ENCODE measurements at places on chromosomes 16 and 17.

GRCh38 chr16:23504453-23505179 lies 5.7 kb downstream of the GGA2 start:
- DNase-seq, result peak; percentile 71

GRCh38 chr17:924711-925475 lies 54.7 kb downstream of the NXN start:
- no peak for DNase-seq

GRCh38 chr17:19729900-19730299 lies 13.5 kb upstream of the SLC47A2 start:
- DNase-seq, result no peak

DNA sequence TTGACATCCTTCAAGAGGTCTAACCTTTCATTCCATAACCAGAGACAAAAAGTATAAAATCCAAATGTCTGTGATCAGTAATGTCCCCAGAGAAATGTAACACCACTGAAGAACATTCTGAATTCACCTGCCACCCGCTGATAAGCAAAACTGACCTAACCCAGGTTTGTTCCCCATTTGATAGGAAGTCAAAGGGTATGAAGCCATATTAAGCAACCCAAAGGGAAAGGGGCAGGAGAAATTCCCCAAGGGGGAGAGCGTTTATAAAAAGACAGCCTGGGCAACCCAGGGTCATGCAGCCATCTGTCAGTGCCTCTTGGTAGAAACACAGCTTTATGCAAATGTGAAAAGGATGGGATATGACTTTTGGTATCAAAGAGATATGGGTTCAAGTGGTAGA lies 30.7 kb upstream of the PIK3R6 start:
- no peak for DNase-seq

DNA sequence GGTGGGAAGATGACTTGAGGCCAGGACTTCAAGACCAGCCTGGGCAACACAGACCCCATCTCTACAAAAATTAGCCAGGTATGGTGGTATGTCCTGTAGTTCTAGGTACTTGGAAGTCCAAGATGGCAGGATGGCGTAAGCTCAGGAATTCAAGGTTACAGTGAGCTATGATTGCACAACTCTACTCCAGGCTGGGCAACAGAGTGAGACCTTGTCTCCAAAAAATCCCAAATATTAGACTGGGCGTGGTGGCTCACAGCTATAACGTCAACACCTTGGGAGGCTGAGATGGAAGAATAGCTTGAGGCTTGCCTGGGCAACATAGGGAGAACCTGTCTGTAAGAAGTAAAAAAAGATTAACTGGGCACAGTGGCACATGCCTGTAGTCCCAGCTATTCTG lies 30.8 kb downstream of the SUZ12 start:
- no peak for DNase-seq

- no peak for DNase-seq
These were observed 36.2 kb upstream of the GSE1 start for GRCh38 chr16:85576944-85577343.

DNA sequence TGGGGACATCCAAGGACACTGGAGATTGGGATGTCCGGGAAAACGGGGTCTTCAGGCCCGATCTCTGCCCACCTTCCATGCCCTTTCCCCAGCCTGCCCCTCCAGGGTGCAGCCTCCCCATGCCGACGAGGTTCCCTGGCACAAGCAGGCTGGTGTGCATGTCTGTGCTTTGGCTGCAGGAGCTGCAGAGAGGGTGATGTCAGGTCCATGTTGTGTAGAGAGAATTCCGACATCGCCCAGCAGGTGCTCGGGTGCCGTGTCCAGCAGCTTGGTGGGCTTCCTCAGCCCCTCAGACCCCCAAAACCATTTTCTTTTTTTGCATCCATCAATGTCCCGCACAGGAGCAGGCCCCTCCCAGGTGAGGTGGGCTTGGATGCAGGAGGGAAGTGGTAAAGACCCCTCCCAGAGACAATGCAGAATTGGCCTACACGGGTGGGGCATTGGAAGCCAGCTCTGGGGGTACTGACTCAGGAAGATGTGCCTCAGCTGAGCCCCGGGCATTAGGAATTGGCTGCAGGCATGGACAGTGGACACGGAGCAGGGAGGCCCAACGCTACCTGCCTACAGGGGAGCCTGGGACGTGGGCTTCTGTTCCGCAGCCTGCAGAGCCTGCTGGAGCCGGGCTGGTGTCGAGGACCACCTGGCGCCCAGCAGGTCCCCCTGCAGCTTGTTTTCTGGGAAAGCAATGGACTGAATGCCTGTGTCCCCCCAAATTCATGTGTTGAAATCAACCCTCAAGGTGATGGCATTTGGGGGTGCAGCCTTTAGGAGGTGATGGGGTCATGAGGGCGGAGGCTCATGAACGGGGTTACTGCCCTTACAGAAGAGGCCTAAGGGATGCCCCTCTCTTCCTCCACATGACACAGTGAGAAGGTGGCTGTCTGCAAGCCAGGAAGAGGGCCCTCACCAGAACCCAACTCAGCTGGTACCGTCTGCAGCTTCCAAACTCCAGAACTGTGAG lies 97.5 kb downstream of the METRNL start:
- DNase-seq, result no peak

- no peak for DNase-seq
These were observed 1044.6 kb downstream of the CDH11 start for GRCh38 chr16:64077242-64077641.

GRCh38 chr17:14329900-14330491 lies 29.1 kb downstream of the HS3ST3B1 start:
- no peak for DNase-seq

GRCh38 chr16:67546761-67547422 lies 15.4 kb upstream of the CTCF start:
- DNase-seq, result peak; percentile 78

DNA sequence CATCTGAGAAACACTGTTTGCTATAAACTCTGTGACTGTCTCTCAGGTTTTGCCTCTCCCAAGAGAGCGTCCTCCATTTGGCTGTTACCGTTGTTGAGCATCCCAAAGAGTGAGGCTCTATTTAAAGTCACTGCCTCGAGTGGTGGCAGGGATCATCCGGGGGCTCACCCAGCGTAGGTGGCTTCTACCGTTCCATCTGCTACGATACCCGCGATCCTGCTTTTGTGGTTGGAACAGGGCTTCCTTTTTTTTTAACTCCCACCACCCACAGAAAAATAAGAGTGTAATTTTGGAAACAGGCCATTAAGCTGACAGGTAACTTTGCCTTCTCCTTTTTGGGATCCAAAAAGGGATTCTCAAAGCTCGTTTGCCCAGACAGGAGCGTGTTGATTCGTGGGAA lies 36.4 kb downstream of the KNOP1 start:
- DNase-seq, result no peak

GRCh38 chr17:75819116-75819515 lies 25.1 kb downstream of the UNC13D start:
- DNase-seq, result no peak

- DNase-seq, result no peak
These were observed 6.5 kb upstream of the ZFHX3 start for GRCh38 chr16:73054498-73054812.

Measured in GM20000 (cell line).